GM12891 (cell line): ENCODE measurements at places on chromosomes 12 and 14.

DNA sequence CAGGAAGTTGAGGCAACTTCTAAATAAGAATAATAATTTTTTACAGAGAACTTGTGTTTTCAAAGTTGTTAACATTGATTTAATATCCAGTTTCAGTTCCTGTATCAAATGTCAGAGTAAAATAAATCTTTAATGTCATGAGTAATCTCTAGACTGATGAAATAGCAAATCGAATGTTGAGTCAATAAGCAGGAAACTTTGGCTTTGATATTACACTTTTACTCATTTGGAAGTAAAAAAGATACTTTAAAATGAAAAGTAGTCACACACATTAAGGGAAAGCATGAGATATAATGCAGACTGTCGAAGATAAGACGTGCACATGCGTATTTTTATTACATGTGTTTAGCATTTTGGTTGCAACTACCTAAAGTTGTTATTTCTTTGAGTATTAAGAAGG is 78.2 kb upstream of the PTGDR start:
- DNase-seq = no peak

- no peak for DNase-seq
Observed at GRCh38 chr12:51371295-51371953, 19.8 kb downstream of the GALNT6 start.

DNA sequence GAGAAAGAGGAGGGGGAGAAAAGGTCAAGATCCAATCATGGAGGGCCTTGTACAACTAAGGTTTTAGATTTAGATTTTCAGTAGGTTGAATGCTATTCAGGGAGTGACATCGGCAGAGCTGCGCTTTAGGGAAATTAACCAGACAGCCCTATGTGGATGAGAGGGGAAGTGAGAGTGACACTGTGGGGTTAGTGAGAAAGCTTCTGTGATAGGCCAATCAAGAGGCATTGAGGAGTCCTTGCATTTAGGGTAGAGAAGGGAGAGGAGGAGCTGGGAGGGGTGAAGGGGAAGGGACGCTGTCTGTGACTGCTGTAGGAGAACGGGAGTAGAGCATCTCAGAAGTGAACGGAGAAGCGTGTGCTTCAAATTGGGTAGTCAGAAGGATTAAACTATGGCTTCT is 3.4 kb downstream of the HSD17B6 start:
- peak; percentile 53 for DNase-seq

DNA sequence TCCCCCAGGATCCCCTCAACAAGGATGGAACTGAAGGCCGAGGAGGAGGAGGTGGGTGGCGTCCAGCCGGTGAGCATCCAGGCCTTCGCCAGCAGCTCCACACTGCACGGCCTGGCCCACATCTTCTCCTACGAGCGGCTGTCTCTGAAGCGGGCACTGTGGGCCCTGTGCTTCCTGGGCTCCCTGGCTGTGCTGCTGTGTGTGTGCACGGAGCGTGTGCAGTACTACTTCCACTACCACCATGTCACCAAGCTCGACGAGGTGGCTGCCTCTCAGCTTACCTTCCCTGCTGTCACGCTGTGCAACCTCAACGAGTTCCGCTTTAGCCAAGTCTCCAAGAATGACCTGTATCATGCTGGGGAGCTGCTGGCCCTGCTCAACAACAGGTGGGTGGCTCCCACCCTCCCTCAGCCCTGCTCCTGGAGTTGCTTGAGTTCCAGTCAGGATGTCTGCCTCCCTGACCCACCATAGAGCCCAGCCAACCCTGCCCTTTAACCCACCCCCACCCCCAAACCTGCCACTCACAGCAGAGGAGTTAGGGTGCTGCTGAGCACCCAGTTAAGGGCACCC is 1.4 kb downstream of the ASIC1 start:
- DNase-seq = no peak

- DNase-seq = no peak
Observed at GRCh38 chr12:46124848-46125619, 134.7 kb upstream of the SCAF11 start.

- no peak for DNase-seq
Observed at GRCh38 chr14:72850360-72850759, 43.5 kb downstream of the DPF3 start.

DNA sequence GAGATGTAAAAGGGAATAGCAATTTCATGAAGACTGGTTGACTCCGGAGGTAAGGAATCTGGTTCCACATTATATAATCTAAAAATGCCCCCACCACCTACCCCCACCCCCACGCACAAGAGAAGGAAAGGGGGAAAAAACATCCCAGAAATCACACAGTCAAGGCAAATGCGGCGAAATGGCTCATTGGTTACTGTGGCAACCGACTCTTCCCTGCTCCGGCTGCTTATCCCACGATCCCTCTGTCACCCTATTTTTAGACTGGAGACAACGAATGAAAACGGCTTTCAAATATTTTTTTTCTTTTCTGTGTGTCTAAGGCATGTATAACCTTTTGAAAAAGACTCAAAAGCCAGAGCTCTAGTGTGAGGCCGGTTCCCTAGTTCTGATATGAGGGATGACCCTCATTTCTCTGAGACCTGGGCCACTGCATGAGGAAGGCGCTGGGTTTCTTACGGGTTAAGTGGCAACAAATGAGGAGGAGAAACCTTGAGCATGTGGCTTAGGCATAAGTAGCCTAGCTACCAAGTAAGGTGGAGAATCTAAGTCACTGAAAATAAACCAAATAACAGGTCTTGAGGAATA is 148.3 kb upstream of the GRIN2B start:
- no peak for DNase-seq

DNA sequence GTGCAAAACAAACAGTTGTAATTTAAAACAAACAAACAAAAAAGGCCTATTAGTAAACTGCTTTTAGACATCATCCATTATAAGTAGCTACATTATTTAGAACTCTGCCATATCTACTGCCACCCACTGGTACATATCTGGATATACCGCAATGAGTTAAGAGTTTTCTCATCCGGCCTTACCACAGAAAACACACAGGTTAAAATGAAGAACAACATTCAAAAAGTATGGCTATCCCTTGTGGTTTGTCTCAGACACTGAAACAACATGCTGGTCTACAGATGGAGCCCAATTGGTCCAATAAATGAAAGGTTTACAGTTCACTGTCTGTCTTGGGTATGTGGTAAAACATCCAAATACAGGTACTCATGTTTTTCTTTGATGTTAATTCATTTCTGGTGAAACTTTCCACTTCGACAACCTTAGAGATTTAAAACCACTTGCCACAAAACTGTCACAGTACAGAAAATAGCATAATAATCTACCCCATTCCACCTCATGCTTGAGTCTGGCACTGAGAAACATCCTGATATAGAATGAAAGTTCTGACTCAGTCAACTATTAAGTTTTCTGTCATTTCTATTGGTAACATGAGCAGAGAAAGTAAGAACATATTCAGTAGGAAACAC is 354.3 kb downstream of the CEP128 start:
- peak; percentile 6 for DNase-seq

DNA sequence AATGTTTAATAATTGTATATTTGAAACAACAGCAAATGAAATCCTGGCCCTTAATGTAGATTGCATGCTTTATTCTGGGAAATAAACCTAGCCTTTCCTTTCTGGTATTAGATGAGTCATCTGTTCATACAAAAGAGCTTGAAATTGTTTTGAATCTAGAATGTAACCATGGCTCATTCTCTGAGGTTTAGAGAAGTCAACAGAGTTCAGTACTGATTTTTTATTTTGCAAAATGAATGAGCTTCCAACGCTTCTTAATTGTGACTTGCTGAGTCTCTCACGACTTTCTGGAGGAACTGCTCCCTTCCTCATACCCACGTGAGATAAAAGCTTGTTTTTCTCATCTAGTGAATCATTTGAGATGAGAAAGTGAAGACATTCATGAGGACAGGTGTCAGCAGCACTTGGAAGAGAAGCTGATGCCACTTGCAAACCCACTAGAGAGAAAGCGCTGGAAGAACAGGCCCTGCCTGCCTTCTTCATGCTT is 509.6 kb downstream of the VRK1 start:
- no peak for DNase-seq

DNA sequence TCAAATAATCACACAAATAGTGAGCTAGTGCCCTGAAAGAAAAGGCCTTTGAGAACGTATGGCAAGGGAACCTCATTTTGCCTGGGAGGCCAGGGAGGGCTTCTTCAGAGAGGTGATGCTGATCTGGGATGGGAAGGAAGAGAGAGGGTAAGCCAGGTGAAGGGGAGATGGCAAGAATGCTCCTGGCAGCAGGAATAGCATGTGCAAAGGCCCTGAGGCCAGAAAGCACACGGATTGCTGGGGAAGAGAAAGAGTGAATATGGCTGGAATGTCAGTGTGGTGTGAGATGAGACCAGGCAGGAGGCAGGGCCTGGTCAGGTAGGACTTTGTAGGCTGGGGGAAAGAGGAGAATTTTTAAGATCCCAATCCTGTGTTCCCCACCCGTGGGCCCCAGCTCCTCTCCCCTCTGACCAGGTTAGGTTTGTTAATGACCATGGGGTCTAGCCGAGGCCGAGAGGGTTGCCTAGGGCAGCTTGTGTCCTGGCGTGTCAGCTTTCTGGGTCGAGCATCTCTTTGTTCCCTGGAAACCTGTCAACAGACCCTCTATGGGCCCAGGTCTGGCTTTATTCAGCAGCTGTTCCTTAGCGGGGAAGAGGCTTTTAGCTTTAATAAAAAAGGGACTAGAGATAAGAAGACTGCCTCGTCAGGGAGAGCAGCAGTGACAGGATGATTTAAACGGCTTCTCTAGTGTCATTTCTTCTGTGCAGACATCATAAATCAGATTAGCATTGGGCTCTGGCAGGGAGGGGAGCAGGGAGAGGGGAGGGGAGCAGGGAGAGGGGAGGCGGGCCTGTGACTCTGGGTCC is 123.4 kb downstream of the ADCK1 start:
- no peak for DNase-seq

DNA sequence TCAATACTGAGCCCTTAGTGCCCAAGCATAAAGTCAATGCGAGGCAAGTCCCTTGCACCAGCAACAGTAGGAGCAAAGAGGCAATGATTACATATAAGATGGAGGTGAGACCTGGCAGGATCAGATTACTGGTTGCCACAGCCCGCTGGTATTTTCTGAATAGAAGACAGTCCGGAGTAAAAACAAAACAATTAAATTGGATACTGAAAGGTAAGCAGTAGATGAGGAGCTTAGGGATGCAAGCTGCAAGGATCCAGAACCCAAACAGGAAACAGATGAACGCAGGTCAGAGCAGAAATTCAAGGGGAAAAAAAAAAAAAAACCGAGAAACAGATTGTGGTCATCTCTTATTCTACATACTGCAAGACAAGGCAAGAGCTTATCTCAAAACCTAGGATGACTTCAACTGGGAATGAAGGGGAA is 119.6 kb downstream of the MED13L start:
- DNase-seq = no peak

GRCh38 chr14:85417396-85417795 is 112.5 kb upstream of the FLRT2 start:
- no peak for DNase-seq

DNA sequence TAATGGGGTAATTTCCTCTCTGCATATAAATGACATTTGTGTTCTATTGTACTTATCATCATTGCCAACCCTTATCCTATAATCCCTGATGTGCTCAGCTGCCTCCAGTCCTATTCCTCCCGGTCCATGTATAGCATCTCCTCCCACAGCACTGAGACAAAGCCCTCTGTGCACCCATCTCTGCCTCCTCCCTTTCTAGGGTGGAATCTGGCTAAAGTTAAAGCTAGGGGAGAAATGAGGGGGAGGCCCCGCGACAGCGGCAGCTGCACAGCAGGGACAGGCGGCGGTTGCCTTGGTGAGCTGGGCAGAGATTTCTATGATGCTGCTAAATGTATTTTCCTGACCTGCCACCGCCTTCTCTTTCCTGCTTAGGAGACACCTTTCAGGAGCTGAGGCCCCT is 12.8 kb upstream of the ZDHHC22 start:
- no peak for DNase-seq

DNA sequence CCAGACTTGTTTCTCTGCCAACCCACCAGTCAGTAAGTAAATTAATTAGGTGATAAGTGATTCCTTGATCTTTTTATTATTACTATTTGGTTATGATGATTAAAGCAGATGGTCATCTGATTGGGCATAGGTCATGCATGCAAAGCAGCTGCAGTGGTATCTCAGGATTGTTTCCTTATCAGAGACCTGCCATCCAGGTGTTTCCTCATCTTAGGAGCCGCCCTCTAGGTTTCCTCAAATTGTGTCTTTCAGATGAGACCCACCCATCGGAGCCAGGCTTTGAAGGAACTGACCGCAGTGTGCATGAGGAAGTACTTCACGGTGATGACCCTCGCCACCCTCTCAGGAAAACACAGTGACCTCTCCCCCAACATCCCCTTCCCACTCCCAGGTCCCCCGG is 63.3 kb downstream of the ZFP36L1 start:
- no peak for DNase-seq

GRCh38 chr14:106442857-106443256 is 916.5 kb downstream of the TMEM121 start:
- no peak for DNase-seq

DNA sequence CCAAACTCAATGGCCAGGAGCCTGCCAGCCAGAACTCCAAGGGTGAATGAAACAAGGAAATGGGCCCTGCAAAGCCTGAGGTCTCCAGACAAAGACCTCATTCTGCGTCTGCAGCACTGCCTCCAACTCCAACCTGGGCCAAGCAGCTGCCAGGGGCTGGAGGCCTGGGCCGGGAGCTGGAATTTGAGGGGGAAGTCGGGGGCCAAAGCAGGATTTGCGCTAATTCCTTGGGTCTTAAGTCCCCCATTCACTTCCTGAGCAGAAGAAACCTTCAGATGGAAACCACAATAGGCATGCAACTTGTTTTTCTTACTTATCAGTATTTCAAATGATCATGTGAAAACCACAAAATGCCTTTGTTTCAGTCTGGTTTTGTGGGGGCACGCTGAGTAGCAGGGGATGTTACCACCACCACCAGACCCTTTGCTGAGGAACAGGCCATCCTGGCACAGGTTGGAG is 23.0 kb upstream of the TC2N start:
- no peak for DNase-seq

DNA sequence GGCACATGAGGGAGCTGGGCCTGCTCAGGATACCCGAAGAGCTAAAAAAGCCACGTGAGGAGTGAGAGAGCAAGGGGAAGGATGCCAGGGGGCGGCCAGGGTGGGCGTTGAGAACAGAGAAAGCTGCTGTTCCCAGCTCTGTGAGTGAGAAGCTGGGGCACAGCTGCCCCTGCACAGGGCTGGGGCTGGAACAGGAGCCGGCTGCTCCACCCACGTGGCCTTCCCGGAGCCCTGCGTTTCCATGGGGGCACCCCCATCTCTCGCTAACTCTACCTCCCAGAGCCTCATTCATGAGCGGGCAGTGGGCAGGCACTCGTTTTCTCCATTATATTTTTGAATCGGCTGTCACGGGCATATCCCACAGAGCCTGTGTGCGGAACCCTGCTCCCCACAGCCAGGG is 42.7 kb downstream of the RFLNA start:
- no peak for DNase-seq

- DNase-seq = no peak
Observed at GRCh38 chr12:5467931-5468330, 36.0 kb downstream of the NTF3 start.

DNA sequence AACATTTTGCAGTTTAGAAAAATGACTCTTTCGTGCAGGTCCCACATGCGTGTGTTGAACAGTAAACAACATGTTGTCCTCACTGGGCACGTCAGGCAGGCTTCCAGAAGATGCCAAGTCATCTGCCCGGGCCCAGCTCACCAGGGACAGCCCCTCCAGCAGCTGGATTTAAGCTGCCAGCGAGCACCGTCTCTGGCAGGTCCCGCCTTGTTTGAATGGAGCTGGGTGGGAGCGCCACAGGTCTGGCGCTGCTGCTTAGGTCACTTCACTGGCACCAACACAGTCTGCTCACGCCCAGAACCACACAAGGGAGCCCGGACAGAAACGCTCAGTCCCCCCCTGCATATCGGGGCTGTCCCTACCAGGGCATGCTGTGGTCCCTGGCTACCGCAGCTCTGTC is 33.1 kb upstream of the MMP17 start:
- no peak for DNase-seq
